ENCODE measurements at places on chromosomes 2 and 18.

GRCh38 chr2:61763605-61764034 is 90.2 kb downstream of the FAM161A start:
- H3K4me1 ChIP-seq, result peaks cover 6% of the 10 kb centered on the region
- H3K27ac ChIP-seq, result peak overlapping the region; percentile 97
- no peaks in the 10 kb centered on the region for H3K36me3 ChIP-seq

DNA sequence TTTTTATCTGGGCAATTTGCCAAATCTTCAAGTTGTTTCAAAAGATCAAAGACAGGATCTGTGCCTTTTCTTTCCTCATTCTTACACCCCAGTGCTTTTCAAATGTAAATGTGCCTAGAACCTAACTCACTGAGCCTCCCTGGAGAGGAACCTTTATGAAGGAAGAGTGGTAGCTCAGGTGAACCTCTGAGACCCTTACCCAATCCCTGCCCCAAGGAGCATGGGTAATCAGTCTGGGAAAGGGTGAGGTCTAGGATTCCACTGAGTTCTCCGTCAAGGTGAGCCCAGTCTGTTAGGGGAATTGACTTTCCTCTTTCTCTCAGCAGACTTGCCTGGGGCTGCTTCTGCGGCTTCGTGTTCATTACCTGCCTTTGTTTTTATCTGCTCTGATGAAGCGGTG is 88.1 kb upstream of the MAP4K4 start:
- no peak for DNase-seq
- no peak overlapping the region for H3K27ac ChIP-seq
- H3K4me1 ChIP-seq, result no peaks in the 10 kb centered on the region
- no peaks in the 10 kb centered on the region for H3K27me3 ChIP-seq
- no peaks in the 10 kb centered on the region for H3K36me3 ChIP-seq

DNA sequence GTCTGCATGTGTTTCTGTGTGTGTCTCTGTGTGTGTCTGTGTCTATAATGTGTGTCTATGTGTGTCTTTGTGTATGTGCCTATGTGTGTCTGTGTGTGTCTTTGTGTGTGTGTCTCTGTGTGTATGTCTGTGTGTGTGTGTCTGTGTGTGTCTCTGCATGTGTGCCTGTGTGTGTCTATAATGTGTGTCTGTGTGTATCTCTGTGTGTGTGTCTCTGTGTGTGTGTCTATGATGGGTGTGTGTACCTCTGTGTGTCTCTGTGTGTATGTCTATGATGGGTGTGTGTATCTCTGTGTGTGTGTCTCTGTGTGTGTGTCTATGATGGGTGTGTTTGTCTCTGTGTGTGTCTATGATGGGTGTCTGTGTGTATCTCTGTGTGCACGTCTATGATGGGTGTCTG is 126.2 kb upstream of the GPC1 start:
- no peaks in the 10 kb centered on the region for H3K36me3 ChIP-seq
- DNase-seq, result no peak
- peaks cover 5% of the 10 kb centered on the region for H3K27me3 ChIP-seq
- no peaks in the 10 kb centered on the region for H3K4me1 ChIP-seq
- H3K27ac ChIP-seq, result no peak overlapping the region
- no peak overlapping the region for H3K4me3 ChIP-seq

GRCh38 chr2:28377195-28377816 is 15.4 kb upstream of the FOSL2 start:
- DNase-seq, result peak; percentile 64
- H3K27me3 ChIP-seq, result no peaks in the 10 kb centered on the region
- H3K27ac ChIP-seq, result no peak overlapping the region
- peaks cover 17% of the 10 kb centered on the region for H3K4me1 ChIP-seq
- no peaks in the 10 kb centered on the region for H3K36me3 ChIP-seq
- no peak overlapping the region for H3K4me3 ChIP-seq

- H3K4me3 ChIP-seq, result no peak overlapping the region
- no peak for DNase-seq
- peaks cover 5% of the 10 kb centered on the region for H3K4me1 ChIP-seq
- no peak overlapping the region for H3K27ac ChIP-seq
Measured at GRCh38 chr2:159066541-159067156, 98.2 kb downstream of the TANC1 start.

DNA sequence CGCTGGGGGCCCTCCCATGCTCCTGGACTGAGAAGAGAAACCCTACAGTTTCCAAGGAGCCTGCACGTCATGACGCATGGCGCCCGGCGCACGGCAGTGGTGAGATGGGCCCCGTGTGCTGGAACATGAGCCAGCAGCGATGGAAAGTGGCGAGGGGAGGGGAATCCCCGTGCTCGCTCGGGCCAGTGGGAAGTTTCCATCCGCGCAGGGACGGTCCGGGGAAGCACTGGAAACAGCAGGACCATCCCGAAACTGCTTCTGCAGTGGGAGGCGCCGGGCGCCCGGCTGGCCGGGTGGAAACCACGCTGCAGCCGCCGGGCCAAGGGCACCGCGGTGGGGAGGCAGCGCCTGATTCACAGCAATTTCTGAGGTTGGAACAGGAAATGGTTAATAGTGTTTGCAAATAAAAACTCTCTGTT is 4.9 kb upstream of the PDCD1 start:
- H3K27ac ChIP-seq, result peak overlapping the region; percentile 42
- H3K4me3 ChIP-seq, result no peak overlapping the region
- no peaks in the 10 kb centered on the region for H3K36me3 ChIP-seq
- peaks cover 44% of the 10 kb centered on the region for H3K27me3 ChIP-seq
- peaks cover 9% of the 10 kb centered on the region for H3K4me1 ChIP-seq

DNA sequence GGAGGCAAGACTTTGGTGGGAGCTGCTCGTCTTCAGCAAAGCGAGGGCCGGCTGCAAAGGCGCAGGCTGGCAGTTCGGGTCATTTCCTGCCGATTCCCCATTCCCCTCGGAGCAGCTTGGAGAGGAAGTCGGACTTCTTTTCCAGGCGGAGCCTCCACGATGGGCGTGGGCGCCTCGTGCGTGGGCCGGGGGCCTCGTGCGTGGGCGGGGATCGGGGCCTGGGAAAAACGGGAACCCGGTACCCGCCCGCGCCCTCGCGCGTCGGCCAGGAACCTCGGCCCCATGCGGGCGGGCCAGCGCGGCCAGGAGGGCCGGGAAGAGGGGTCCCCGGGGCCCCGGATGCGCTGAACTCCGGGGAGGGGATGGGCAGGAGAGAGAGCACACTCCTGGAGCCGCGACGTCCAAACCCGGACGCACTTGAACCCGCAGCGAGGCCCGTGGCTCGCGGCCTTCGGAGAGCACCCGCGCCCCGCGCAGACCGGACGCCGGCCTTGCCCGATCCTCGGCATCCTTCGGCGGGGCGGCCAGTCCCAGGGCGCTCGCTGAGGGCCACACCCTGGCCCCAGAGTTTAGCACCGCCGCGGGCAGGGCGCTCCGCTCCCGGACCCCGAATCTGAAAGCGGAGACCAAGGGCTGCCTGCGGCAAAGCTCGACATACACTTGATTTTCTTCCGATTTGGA is 368.4 kb downstream of the MTX2 start:
- H3K4me1 ChIP-seq, result peaks cover 7% of the 10 kb centered on the region
- H3K36me3 ChIP-seq, result no peaks in the 10 kb centered on the region
- peak overlapping the region; percentile 58 for H3K4me3 ChIP-seq
- no peak overlapping the region for H3K27ac ChIP-seq

DNA sequence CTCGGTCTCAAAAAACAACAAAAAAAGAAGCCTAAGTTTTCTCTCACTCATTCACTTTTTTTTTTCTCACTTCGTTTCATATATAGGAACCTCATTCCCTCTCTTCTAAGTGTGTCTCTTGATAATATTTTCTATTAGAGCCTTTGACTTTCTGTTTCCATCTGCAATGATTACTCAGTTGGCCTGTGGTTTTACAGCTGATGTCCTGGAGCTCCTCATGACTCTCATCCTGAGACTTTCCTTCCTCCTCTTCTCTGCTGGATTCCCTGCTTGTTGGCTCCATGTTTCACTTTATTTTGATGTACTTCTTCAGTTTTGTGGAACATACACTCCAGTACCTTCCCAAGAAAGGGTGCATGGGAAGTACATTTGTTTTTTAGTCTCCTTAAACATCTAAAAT is 154.2 kb upstream of the GATA6 start:
- H3K4me1 ChIP-seq, result no peaks in the 10 kb centered on the region
- no peak for DNase-seq
- no peaks in the 10 kb centered on the region for H3K36me3 ChIP-seq
- no peaks in the 10 kb centered on the region for H3K27me3 ChIP-seq
- H3K4me3 ChIP-seq, result no peak overlapping the region

- H3K4me3 ChIP-seq, result no peak overlapping the region
- H3K36me3 ChIP-seq, result no peaks in the 10 kb centered on the region
- no peak for DNase-seq
- no peak overlapping the region for H3K27ac ChIP-seq
- H3K27me3 ChIP-seq, result peaks cover 10% of the 10 kb centered on the region
Measured at GRCh38 chr18:58762781-58763171, 91.5 kb downstream of the MALT1 start.

Data from upper lobe of right lung (tissue), 1 donor.